B cell (primary cell): ENCODE measurements at places on chromosomes 4 and X. TPM values are rescaled to one million over a fixed set of nuclear protein-coding genes. Genes with fewer than 3 reads are reported as not detected.

GRCh38 chr4:70946939-70947338, 44.8 kb downstream of the MOB1B start:
- DNase-seq: no peak

GRCh38 chrX:2958199-2958598, 29.1 kb upstream of the ARSD start:
- no peak for DNase-seq

Gene NWD2
- not detected in 2 replicates for total RNA-seq

Gene SHROOM2
- not detected in 2 replicates for total RNA-seq
